ENCODE measurements at places on chromosomes 12 and 14.

DNA sequence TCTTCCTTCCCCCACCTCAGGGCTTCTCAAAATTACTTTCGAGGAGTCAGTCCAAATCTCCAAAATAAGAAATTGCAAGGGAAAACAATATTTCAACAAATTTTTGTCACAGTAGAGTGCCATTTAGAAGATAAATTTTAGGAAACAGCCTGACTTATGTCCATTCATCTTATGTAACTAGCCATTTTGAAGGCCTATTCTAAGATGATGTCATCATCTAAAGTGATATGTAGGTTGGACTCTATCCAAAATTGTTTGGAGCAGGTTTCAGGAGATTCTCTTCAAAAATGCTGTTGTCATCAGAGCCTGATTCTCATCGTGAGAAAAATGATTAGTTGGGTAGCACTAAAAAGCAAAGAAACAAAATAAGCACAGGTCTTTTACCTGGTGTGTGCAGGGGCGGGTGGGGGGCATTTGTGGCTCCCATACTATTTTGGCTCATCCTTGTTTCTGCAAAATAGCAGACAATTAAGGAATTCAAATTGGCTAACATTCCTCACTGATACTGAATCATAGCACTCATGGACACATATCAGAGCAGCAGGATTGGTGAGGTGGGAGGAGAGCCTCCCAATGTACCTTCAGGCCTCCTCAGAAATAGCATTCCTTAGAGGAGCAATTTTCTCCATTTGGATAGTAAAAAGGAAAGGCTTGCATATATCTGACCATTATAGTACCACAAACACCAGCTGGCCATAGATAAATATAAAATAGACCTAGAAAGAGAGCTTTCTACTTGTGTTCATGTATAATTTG, 360.9 kb upstream of the NAV3 start:
- DNase-seq = no peak

DNA sequence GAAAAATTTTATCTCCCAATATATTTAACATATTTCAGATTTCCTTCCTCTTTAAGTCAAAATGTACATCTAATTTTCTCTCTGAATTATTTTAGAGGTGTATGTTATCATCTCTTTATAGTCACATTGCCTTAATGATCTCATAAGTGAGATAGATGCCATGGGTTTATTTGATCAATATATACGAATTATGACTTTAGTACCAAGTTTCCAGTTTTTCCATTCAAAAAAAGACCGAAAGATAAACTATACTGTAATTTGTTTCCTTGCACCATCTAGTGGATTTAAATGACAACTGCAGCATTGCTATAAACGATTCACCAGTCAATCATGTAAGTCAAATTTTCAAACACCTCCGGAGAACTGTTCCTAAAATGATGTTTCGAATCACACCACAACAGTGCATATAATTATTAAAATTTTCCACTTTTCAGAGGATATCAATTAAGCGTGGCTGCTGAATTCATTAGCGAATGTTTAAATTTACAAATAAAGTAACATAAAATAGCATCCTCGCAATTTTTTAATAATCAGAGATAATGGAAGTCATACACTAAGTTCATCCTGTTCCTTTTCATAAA, 419 bp upstream of the ATXN7L3B start:
- no peak for DNase-seq

DNA sequence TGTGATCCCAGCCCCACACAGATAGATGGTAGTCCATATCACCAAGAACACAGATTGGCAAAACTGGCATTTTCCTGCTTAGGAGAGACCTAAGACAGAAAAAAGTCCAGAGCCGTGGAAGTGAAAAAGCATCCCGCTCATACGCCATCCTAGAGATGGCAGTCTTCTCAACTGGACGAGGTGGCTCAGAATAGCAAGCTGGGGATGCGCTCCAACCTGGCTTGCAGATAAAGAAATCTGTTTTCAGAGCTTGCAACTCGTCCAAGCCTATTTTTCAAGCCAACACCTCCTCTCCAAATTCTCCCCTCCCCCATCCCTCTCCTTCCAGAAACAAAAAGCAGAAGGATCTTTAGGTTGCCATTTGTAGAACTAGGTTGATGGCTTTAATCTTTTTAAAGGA, 74.3 kb upstream of the OTX2 start:
- DNase-seq = no peak

DNA sequence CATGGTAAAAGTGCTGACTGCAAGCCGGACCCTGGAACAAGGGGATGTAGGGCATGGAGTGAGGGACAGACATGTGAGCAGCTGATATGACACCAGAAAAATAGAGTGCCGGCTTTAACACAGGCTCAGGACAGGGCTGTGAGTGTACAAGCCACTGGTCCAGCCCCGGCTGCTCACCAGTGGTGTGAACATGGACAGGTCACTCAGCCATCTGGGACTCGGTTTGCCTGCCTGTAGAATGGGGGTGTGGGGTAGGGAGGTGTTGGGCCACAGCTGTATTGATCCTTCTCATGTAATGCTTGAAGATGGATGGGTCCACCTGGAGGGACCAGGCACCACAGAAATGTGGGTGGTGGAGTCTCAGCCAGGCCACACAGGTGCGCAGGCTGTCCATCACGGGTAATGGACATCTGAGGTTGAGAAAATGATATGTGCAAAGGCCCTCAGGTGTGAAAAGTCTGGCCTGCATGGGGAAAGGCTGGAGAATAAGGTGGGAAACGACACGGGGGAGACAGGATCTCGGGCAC, 10.6 kb upstream of the KRT74 start:
- DNase-seq = no peak

DNA sequence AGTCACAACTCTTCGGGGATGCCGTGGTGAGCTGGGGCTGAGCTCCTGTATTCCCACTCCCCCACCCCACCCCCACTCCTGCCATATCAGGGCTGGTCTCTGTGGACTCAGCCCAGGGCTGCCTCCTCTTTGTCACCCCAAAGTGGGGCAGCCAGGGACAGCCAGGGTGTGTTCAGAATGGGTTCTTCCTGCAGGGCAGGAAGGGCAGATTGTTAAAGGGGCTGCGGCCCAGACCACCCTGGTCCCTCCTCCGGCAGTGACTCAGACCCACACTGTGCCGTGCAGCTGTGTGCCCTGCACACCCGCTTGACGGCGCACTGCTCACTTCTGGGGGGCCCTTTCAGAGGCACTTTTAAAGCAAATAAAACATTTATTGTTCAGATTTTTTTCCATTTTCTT, 9.3 kb downstream of the SLC48A1 start:
- no peak for DNase-seq

- no peak for DNase-seq
These were observed 126.7 kb upstream of the NEDD1 start for GRCh38 chr12:96780330-96780729.

DNA sequence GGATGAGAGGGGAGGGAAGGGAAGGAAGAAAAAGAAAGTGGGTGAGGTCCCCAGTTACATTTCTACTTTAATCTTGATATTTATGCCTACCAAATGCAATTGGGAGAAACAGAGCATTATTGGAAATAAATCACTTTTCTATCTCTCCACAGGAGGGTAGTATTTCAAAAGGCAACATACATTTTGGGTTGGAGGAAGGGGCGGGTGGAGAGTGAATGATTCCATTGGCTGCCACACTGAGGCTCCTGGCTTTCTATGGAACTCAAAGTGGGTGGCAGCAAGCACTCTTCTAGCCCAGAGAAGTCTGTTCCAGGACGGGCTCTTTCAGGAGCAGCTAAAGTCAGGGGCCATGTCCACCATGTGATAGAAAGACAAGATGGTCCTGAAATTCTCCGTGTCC, 441.3 kb downstream of the DAD1 start:
- no peak for DNase-seq

DNA sequence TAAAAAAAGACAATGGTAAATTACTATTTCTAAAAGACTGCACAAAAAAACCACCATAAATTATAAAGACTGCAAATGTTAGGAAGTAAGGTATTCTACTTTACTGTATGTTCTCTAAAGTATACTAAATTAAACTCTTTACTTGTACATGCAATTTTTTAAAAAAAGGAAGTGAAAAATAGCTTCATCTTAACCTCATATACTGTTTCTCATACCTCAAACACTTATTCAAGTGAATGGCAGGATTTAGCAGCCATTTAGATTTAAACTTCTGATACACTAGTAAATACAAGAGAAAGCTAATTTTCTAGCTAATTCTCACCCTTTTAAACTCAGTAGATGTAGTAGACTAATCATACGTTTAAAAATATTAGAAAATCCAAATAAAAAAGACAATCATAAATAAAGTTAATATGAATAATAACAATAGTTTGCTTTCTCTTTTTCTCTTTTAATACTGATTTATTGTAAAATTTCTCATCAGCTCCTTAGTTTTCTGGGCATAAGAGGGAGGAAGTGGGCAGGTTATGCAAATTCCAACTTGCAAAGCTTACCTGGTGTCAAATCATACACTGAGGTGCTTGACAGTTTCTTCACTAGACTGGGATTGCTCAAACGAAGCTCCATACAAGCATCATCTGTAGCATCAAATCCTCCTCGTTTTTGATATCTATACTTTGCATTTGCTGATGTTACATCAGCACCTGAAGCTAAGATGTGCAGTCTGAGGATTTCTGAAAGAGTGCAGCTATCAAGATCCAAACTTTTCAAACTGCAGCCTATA, 71.0 kb upstream of the CFL2 start:
- DNase-seq = no peak

DNA sequence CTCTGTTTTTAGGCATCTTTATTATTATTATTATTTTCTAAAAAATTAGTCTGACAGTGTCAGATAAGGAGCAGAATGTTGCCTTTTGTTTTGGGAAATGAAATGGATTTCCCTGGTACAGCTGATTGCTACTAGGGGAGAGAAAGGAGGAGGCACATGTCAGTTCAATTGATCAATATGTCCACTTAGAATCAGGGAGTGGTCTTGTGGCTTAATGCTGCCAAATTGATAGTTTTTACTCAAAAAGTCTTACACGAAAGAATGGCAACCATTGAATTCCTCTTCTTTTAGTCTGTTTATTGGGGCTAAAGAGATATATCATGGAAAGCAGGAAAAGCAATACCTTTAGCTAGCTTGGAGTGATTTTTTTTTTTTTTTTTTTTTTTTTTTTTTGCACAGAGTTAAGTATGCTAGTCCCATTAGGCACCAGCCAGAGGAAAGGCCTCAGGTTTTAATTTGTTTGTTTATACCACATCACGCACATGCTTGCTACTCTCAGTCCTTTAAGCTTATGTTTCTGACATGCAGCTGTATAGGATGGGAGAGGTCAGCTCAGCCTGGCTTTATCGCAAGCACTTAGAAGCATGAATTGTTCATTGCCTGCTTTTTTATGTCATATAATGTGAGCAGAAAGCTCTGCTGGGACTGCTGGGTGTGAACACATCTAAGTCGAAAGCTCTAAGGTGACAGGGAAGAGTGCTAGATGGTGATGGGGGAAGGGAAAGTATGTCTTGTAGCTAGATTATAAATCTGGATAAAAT, 1.4 kb downstream of the AKAP6 start:
- no peak for DNase-seq

DNA sequence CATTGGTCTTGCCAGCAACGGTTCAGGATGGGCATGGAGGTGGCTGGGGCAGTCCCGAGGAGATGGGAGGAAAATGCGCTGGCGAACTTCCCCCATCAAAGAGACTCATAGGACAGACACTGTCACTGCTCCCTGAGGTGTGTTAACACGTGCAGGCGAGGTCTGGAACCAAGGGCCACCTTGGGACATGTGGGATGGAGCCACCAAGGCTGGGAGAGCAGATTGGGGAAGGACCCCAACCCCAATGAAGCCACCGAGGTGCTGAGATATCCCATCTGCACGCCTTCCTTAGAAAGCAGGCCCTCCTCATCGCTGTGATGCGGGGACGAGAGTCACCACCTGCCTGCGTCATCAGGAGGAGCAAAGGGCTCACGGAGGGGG, 16.9 kb upstream of the BEGAIN start:
- no peak for DNase-seq

- no peak for DNase-seq
These were observed 7.7 kb upstream of the BCL7A start for GRCh38 chr12:122013791-122014590.

Data from stimulated activated CD8-positive, alpha-beta memory T cell treated with anti-CD3 and anti-CD28 coated beads, Interleukin-15, amount 100 ng/mL, for 48 hours (primary cell).